ENCODE measurements at places on chromosomes 4 and X.

DNA sequence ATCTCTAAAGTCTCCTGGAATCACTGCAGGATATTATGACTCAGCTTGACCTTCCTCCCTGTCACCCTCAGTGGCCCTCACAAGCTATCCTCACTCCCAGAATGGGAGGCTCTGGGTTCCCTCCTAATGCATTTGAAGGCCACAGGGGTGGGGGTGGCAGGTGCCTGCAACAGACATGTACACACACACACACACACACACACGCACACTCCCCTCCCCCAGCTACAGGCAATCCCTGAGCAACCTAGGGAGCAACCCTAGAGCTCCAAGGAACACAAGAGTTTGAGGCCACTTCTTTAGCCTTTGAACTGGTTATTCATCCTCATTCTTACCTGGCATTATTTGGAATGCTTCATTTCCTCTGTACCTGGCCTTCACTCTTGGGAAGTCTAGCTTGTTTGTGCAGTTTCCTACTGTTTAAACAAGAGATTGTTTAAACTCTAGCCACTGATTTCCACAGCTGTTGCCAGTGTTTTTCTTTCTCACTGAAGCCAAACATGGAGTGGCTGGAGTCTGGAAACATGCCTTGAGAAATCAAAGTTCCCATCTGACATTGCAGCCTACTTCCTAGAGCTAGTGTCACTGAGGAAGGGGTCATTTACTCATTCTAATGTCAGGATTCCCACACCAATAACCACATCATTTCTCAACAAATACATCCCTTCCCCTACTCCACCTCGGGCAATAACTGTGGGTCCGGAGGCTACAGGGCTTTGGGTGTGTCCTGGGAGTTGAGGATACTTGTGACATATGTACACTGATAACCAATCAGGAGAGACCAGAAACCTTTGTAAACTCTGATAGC, 37.7 kb downstream of the MAOA start:
- no peak for DNase-seq

GRCh38 chr4:42083816-42084215, 68.6 kb downstream of the BEND4 start:
- no peak for DNase-seq

DNA sequence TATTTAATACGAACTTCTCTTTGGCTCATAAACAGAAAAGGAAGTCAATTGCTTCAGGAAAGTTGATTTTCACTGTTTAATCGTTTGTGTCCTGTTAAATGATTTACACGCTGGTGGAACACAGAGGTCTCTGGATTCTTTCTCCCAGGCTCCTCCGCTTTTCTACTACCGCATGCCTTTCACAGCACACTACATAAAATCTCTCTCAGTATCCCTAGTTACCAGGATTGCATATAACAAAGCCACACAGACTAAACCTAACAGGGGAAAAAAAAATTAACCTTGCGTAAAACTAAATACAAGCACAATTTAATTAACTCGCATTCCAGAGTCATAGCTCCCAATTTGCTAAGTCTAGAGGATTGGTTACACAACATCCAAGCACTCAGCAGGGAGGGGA, 133.9 kb downstream of the CORIN start:
- no peak for DNase-seq

- no peak for DNase-seq
Measured at GRCh38 chr4:25702848-25703247, 47.2 kb downstream of the SLC34A2 start.

GRCh38 chr4:17497890-17498523, 13.9 kb downstream of the QDPR start:
- no peak for DNase-seq

DNA sequence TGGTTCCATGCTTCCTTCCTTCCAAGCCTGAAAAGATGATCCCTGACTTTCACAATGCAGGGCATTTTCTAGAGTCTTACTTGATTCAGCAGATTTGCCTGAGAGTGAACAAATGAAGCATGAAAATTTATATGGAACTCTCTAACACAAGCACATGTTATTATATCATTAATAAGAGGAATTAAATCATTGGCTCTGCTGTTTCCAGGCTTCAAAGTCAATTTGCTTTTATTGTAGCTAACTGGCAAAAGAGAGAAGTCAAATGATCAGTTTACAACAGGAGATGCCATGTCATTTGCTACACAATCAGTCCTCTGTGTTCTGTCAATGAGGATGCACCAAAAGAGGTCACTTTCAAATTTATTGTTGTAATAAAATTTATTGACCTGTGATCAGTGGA, 101.5 kb upstream of the UGT8 start:
- no peak for DNase-seq

Measured in RPMI8226 (cell line).